NK-92 treated with Interleukin-12 subunit alpha and Interleukin-12 subunit beta, amount 100 ng/mL, for 24 hours (cell line): ENCODE measurements at places on chromosomes 5 and 9.

DNA sequence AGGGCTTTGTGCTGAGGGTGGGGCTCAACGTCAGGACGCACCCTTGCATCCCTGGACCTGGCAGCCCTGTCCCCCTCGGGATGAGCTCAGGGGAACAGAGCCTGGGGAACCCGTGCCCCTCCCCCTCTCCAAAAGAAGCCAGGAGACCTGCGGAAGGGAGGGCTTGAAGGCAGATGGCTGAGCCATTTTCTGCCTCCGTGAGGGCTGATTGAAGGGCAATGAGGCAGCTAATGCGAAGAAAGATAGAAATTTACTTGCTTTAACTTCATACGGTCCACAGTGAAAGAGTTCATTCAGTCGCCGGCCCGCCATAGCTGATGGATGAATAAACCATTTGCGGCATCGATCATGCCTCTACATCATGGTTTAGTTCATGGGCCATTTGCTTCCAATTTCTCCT is 28.8 kb downstream of the ASS1 start:
- no peak for DNase-seq

DNA sequence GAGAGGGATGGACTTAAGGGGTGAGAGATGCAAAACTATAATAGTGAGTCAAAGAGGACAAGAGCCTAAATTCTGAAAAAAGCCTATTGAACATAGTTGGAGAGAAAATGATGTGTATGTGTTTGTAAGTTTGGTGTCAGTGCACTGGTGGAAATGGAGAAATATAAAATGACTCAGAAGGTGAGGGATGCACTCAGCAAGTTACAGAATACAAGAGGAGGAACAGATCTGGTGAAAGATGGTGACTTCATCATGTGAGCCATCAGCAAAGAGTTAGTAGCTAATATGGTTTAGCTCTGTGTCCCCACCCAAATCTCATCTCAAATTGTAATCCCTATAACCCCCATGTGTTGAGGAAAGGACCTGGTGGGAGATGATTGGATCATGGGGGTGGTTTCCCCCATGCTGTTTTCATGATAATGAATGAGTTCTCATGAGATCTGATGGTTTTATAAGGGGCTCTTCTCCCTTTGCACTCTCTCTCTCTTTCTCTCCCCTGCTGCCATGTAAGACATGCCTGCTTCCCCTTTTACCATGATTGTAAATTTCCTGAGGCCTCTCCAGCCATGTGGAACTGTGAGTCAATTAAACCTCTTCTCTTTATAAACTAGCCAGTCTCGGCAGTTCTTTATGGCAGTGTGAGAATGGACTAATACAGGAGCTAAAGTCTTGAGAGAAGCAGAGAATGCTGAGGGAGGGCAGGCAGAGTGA is 30.4 kb upstream of the FYB1 start:
- DNase-seq = no peak

GRCh38 chr9:130846487-130847305 is 11.6 kb downstream of the ABL1 start:
- DNase-seq = no peak

DNA sequence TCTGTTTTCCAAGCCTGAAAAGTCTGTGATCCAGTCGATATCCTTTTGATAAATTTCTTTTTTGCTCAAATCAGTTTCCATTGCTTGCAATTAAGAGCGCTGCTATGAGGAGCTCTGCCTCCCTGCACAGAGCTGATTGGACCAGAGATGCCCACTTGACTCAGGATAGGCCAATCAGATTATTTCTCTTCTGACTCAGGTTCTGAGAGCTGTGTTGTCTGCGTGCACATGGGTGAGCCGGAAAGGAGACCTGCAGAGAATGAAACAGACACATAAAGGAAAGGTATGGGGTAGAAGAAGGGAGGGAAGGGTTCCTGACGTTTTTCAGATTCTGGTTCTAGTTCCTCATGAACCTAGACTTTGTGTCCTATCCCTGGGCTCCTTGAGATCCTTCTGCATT is 15.8 kb upstream of the FABP6 start:
- DNase-seq = no peak

- no peak for DNase-seq
These were observed 273.6 kb upstream of the TAS2R1 start for GRCh38 chr5:9903801-9904200.

GRCh38 chr9:2337627-2338026 is 284.0 kb upstream of the VLDLR start:
- DNase-seq = no peak
